ENCODE measurements at places on chromosomes 16 and 17.

DNA sequence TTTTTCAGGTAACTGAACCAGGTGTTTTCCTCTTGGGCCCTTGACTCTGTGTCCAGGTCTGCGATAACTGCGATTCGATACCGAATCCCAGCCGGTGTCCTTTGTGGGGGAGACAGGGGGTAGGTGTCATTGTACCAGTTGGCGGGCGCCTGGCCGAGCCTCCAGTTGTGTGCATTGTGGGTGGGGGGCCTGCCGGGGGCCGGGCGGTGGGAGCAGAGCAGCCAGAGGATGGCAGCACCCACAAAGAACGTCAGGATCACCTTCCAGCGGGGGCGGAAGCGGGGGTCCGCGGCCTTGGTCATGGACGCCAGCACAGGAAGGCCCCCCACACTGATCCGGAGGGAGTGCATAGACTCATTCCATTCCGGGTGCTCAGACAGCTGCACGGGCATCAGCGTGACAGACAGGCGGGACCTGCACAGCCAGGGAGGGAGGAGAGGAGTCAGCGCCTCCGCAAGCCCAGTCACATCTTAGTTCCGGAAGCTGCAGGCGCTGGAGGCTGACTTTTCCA is 12.3 kb downstream of the CANT1 start:
- DNase-seq, result no peak

GRCh38 chr17:79852748-79853147 is 13.5 kb upstream of the CBX4 start:
- DNase-seq, result no peak

DNA sequence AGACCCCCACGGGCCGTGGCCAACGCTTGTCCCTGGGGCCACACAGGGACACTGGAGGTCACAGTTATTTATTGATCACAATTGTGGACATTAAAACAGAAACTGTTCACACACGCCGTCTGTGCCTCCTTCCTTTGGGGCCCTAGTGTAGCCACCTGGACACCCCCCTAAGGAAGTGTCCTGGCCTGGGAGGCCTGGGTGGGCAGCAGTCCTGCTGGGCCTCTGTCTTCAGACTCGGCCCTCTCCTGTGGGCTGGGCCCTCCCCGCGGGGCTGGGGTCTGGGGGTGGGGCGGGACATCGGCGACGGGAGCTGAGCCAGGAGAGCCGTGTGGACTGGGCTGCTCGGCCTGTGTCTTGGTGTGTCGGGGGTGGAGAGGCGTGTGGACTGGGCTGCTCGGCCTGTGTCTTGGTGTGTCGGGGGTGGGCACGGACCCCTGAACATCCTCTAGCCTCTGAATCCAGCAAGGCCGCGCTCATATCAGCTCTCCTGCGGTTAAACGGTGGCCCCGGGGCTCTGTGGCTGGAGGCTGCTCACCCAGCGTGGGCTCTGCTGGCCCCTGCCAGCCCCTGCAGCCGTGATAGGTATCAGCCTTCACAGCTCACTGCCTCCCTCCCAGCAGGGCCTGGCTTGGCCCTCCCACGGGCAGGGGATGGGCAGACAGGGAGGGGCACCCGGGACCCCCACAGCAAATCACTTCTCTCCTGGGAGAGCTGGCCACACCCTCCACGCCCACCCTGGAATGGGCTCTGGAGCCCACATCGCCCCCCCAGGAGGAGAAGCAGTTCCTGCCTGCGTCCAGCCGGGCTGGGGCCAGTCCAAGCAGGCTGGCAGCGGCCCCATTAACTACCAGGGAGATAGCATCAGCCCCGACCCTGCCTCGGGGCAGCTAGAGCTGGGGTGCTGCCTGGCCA is 1.1 kb upstream of the NHLRC4 start:
- no peak for DNase-seq

GRCh38 chr16:56505181-56505580 is 14.6 kb downstream of the BBS2 start:
- no peak for DNase-seq

DNA sequence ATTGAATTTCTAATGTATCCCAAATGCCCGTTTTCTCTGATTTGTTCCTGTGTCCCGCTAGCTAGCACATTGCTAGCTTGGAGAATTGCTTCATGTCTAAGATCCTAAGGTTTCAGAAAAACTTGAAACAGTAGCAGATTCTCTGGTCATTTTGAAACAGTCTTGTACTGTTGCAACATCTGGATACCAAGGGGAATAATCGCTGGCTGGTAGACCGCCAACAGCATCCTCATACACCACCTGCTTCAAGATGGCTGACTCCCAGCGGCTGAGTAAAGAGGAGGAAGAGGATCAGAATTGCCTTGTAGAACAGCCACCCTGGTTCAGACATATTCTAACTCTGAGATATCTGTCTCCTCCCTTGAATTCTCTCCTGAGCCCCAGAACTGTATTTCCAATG is 226.7 kb upstream of the ELAC2 start:
- no peak for DNase-seq

DNA sequence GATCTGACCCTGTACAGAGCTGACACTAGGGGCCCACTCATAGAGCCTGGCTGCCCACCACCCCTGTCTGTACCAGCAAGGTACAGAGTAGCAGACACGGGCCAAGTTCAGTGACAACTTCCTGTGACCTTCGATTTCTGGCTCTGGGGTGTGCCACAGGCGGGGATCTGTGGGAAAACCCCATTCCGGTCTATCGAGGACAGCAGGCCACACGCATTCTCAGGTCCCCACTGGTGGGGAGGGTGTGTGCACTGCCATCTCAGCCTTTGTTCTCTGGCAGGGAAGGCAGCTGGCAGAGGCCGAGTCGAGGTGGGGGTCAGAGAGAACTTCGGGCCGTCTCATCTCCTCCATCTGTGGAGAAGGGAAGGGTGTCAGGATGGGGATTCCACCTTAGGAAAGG is 10.0 kb downstream of the NLE1 start:
- no peak for DNase-seq

DNA sequence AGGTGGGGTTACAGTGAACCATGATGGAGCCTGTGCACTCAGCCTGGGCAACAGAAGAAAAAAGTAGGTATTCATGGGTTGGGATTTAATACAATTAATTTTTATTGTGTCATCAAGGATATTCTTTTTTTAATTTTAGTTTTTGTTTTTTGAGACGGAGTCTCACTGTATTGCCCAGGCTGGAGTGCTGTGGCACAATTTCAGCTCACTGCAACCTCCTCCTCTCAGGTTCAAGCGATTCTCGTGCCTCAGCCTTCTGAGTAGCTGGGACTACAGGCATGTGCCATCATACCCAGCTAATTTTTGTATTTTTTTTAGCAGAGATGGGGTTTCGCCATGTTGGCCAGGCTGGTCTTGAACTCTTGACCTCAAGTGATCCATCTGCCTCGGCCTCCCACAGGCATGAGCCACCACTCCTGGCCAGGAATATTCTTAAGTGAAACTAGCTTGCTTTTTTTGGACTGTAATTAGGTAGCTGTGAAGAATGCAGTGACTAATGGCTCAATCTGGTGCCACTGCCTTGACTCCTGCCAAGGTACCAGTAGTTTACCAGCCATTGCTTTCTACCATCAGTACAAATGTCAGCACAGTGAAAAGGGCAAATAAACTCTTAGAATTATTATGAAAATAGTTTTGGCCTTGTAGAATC is 4.8 kb downstream of the PPM1D start:
- peak; percentile 31 for DNase-seq

- DNase-seq, result no peak
Observed at GRCh38 chr16:20598832-20599469, 22.8 kb upstream of the ACSM2B start.

GRCh38 chr17:13759518-13760335 is 158.0 kb upstream of the HS3ST3A1 start:
- DNase-seq, result no peak

DNA sequence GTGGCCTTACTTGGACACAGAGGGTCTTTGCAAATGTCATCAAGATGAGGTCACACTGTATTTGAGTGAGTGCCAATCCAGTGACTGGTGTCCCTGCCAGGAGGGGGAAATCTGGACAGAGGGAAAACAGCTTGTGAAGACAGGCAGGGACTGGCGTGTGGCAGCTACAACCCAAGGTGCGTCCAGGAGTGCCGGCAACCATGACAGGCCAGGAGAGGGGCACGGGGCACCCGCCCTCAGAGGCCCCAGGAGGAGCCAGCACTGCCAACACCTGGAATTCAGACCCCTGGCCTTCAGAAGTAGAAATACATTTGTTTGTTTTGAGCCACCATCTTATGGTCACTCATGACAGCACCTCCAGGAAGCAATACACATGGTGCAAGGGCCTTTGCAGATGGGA is 225.7 kb downstream of the CPPED1 start:
- no peak for DNase-seq

DNA sequence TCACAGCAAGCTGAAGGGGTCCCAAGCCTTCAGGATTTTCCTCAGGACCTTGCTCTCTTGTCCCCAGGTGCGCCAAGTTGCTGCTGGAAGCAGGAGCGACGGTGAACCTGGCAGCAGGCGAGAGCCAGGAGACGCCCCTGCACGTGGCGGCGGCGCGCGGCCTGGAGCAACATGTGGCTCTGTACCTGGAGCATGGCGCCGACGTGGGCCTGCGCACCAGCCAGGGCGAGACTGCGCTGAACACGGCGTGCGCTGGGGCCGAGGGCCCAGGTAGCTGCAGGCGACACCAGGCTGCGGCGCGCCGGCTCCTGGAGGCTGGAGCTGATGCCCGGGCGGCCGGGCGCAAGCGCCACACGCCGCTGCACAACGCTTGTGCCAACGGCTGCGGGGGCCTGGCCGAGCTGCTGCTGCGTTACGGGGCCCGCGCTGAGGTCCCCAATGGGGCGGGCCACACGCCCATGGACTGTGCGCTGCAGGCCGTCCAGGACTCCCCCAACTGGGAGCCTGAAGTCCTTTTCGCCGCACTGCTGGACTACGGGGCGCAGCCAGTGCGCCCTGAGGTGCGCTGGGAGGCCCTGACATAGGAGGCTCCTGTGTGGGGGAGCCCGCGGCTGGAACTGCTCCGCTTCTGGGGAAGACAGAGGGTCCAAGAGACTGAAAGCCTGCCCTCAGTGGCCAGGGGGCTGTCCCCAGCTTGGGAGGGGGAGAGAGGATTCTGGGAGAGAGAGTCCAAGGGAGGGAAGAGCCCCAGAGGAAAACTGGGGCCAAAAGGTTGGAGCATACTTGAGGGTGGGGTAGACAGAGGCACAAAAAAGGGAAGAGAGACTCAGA is 6.4 kb downstream of the ASB16 start:
- no peak for DNase-seq

GRCh38 chr17:57406131-57406980 is 150.0 kb downstream of the MSI2 start:
- no peak for DNase-seq

DNA sequence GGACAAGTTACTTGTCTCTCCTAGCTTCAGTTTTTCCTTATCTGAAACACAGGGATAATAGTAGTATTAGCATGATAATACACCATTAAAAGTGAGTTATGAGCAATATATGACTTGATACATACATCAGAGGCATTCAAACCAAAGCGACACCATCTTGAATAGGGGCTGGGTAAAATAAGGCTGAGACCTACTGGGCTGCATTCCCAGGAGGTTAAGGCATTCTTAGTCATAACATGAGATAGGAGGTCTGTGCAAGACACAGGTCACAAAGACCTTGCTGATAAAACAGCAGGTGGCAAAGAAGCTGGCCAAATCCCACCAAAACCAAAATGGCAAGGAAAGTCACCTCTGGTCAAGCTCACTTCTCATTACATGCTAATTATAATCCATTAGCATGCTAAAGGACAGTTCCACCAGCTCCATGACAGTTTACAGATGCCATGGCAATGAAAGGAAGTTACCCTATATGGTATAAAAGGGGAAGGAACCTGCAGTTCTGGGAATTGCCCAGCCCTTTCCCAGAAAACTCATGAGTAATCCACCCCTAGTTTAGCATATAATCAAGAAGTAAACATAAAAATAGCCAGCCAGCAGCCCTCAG is 37.2 kb upstream of the HS3ST3A1 start:
- no peak for DNase-seq

Measured in kidney capillary endothelial cell (primary cell).